Left forelimb (tissue), 1 donor: ENCODE measurements at places on chromosomes 6 and 20.
A peak's percentile ranks its signal among the peaks of the same experiment; 100 is the strongest.

GRCh38 chr20:38878866-38879265 lies 47.4 kb upstream of the FAM83D start:
- DNase-seq, result no peak

DNA sequence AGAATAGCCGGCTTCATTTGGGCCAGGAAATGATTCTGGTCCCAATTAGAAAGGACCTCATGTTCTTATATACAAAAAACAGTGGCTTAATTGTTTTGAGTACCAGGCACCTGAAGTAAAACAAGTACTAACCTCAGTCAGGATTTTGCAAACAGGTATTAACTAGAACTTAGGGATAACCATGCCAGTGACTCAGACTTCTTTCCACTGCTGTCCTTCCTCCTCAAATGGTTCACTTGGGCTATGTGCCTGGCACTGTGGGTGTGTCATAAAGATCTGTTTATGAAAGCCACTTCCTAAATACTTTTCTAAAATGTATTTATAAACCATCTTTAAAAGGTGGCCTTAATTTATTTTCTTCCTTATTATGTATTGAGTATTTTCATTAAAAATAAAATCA lies 10.7 kb downstream of the CLDN20 start:
- DNase-seq, result no peak

- peak; percentile 59 for DNase-seq
Measured at GRCh38 chr6:157717340-157717748, 105.7 kb upstream of the SNX9 start.

- no peak for DNase-seq
Measured at GRCh38 chr20:63955281-63955826, 862 bp downstream of the UCKL1 start.

GRCh38 chr6:30152016-30152673 lies 8.9 kb downstream of the TRIM10 start:
- DNase-seq, result no peak

GRCh38 chr6:6655805-6656251 lies 67.3 kb downstream of the LY86 start:
- DNase-seq, result no peak

GRCh38 chr20:51220293-51220706 lies 197.4 kb upstream of the KCNG1 start:
- no peak for DNase-seq

DNA sequence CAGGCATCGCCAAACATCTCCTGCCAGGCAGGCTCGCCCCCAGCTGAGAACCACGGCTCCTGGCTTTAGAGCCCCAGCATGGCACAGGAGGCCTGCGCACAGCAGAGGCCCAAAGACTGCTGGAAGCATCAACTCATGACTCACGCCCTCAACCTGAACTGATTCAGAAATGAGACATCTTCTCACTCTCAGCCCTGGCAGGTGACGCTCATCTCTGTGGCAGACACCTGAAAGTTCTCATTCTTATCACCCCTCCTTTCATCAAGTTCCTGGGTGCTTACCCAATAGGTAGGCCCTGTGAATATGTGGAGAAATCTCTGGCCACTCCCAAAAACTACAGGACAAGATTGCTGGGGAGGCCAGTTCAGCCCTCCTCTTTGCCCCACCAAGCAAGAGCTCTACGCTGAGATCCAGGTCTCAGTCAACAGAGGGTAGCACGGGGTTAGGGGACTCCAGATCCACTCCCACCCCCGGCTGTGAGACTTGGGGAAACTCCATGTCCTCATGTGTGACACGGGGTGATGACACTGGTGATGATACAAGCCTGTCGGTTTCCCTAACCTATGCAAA lies 11.3 kb downstream of the NFATC2 start:
- DNase-seq, result no peak

GRCh38 chr6:44342489-44342888 lies at the start of gene SPATS1:
SPATS1 (plus strand) TSS chr6:44342650; CDS start chr6:44343096, 446 bp downstream.
- no peak for DNase-seq

GRCh38 chr6:2108700-2109306 lies 136.6 kb downstream of the GMDS start:
- DNase-seq, result no peak

DNA sequence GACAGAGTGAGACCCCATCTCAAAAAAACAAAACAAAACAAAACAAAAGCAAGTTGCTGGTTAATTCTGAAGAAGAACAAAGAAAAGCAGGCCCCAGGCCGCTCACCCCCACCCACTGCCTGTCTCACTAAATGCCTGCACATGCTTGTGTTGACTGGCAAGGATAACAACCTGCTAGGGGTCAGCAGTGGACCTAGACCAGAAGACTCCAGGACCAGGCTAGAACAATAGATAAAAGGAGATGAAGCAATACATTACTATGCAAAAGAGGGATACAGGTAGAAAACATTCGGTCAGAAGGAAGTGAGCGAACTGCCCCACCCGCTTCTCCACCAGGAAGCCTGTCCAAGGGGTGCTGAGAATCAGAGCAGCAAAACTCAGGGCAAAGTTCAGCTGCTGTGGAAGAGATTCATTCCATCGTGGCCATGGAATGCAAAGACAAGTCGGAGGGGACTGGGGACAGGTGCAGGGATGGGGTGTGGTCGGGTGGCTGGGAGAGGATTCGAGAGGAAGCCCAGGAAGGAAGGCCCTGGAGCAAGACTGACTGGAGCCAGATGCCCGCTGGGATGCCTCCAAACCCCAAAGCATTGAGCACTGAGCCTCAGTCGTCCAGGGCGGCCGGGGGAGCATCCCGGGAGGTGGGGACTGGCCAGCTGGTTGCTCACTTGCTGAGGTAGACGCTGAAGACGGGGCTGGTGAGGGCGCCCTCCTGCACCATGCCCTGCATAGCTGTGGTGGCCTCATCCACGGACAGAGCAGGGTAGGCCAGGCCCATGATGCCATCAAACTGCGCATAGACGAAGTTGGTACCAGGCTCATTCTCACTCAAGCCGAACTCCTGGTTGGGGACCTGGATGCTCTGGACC lies 5.3 kb downstream of the PGC start:
- no peak for DNase-seq

DNA sequence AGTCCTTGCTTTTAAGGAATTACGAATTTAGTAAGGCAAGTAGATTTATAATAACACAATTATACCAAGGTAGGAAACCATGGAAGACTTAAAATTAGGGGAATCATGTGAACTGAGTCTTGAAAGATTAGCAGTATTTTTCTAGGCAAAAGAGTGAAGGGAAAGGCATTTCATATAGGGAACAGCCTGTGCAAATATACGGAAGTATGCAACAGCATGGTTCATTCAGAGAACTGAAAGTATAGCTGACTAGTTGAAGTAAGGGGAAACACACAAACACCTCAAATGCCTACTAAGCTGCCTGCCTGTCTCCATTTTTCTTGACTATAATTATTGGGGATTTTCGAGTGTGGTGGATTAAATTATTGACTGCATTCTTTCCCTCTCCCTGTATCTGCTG lies 39.0 kb upstream of the ECHDC1 start:
- DNase-seq, result no peak

- DNase-seq, result peak; percentile 49
Measured at GRCh38 chr6:170188571-170189001, 102.3 kb downstream of the DLL1 start.

DNA sequence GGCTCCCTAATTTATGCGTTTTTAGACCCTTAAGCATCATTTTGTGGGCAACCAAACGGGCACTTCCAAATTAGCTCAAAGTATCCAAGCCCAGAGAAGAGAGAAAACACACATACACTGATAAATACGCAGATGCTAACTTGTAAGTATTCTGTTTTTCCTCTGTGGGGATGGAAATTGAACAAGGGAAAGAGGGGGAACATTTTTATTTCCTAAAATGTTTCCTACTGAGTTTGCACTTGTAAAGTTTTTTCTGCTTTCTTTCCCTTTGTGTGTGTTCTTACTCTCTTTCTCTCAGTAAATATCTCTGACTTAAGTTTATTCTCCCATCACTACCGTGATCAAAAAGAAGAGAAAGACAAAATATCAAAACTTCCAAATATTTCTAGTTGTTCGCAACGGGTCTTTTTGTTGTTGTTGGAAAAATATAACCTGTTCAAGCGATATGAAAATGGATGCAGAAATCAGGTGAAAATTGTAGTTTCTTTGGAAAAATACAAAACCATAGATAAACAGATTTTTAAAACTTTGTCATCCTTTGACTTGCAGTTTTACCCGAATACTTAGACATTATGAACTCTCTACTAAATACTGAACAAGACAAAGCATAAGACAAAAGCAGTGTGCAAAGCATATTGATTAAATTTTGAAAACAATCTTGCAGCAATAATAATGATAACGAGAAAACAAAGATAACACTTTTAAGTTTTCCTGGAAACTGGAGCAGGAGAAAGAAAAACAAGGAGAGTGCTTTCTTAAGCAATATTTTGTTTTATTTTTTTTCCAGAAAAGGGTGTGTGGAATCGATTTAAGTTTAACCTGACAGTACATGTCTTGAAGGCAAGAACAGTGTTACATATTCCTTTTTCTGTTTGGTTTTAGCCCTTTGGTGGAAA lies 1.0 kb upstream of the NKX2-4 start:
- no peak for DNase-seq

DNA sequence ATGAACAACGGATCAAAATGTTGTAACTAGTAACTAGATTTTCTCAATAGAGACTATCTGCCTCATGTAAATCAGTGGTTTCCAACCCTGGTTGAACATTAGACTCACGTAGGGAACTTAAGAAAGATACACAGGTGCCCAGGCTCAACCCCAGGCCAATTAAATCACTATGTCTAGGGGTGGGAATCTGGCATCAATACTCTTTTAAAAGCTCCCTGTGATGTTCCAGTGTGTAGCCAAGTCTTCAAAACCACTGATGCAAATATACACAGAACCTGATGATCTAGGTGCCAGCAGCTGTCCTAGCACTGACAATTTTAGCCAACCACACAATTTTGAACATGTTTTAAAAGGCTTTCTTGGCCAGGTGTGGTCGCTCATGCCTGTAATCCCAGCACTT lies 128.7 kb downstream of the TBC1D32 start:
- no peak for DNase-seq

DNA sequence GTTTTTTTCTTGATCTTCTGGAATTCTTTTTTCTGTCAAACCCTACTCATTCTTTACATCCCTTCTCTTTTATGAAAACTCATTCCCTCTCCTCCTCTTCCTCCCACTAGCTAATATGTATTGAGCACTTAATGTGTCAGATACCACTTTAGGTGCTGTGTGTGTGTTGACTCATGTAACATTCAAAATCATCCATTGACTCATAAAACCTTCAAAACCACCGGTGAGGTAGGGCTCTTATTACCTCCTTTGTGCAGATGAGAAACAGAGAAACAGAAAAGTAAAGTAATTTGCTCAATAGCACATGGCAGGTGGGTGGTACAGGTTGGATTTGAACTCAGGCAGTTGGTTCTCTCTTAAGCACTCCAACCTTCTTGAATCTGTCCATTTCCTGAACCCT lies 136.3 kb upstream of the NEDD9 start:
- no peak for DNase-seq

- no peak for DNase-seq
Measured at GRCh38 chr20:33526769-33527168, 36.9 kb downstream of the CBFA2T2 start.

DNA sequence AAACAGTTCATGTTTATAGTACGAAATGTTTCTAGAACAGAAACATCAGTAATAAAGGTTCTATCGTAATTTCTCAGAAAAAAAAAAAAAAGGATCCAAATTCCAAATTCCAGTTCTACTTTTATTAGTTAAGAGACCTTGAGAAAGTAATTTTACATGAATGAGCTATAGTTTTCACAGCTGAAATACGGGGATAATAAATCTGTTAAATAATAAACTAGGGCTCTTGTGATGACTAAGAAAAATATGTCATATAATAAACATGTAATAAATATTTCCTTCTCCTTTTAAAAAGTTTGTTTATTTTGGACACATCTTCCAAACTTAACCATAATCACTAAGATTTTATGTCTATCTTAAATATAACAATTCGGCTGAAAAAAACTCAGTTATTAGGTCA lies 17.8 kb downstream of the RARS2 start:
- DNase-seq, result no peak

DNA sequence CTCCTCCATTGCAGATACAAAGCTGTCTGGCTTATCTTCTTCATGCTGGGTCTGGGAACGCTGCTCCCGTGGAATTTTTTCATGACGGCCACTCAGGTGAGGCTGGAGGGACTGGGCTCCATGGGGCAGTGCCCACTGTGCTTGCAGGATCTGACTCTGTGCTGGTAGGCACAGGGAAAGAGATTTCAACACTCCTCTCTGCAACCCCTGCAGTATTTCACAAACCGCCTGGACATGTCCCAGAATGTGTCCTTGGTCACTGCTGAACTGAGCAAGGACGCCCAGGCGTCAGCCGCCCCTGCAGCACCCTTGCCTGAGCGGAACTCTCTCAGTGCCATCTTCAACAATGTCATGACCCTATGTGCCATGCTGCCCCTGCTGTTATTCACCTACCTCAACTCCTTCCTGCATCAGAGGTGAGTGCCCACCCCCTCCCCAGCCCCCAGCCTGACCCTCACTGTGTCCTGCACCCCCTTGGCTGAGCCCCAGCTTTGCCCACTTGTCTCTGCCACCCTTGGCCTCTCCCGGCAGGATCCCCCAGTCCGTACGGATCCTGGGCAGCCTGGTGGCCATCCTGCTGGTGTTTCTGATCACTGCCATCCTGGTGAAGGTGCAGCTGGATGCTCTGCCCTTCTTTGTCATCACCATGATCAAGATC lies 6.1 kb downstream of the SLC29A1 start:
- DNase-seq, result no peak

GRCh38 chr6:135962731-135963130 lies 111.2 kb downstream of the PDE7B start:
- DNase-seq, result no peak

GRCh38 chr6:38020593-38020992 lies 201.1 kb downstream of the ZFAND3 start:
- DNase-seq, result no peak

DNA sequence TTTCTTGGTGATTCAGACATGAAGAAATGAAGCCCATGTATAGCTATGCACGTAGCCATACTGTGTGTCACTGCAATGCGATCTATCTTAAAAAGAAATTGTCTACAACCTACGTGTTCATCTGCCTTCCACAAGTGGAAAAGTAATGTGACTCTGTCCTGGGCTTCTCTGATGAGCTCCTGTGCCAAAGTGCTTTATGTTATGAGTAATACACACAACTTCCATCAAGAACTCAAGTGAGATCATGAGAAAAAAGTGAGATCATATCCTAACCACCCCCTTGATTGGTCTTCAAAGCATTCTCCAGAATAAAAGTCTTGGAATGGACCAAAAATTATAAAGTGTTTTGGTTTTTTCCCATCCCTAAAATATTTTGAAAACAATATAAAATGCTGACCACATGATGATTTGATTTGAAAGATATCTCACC lies 114.3 kb downstream of the DST start:
- no peak for DNase-seq

- no peak for DNase-seq
Measured at GRCh38 chr6:113651920-113652319, 205.2 kb upstream of the MARCKS start.

- DNase-seq, result no peak
Measured at GRCh38 chr20:59939052-59939878, 840 bp downstream of the PPP1R3D start.

GRCh38 chr20:43532416-43533055 lies 25.0 kb downstream of the L3MBTL1 start:
- DNase-seq, result no peak

GRCh38 chr20:57959018-57959417 lies 249.2 kb upstream of the PMEPA1 start:
- DNase-seq, result no peak
